Activated CD8-positive, alpha-beta T cell treated with anti-CD3 and anti-CD28 coated beads for 36 hours (primary cell): ENCODE measurements at places on chromosomes 13 and 19. TPM values are rescaled to one million over a fixed set of nuclear protein-coding genes. Genes with fewer than 3 reads are reported as not detected.

GRCh38 chr19:7860714-7861618, 13.2 kb downstream of the PRR36 start:
- no peak overlapping the region for H3K27ac ChIP-seq
- no peak for DNase-seq
- no peak overlapping the region for H3K4me3 ChIP-seq
- peaks cover 29% of the 10 kb centered on the region for H3K27me3 ChIP-seq
- H3K4me1 ChIP-seq: peaks cover 9% of the 10 kb centered on the region

SH3GL1 gene
- 59.2 TPM for total RNA-seq

ANGPTL8 gene
- total RNA-seq: not detected

GRCh38 chr13:93942016-93942415, 537.5 kb downstream of the DCT start:
- H3K4me3 ChIP-seq: no peak overlapping the region
- no peaks in the 10 kb centered on the region for H3K4me1 ChIP-seq
- H3K36me3 ChIP-seq: no peaks in the 10 kb centered on the region

PRR19 gene
- 0.49 TPM for total RNA-seq

DNA sequence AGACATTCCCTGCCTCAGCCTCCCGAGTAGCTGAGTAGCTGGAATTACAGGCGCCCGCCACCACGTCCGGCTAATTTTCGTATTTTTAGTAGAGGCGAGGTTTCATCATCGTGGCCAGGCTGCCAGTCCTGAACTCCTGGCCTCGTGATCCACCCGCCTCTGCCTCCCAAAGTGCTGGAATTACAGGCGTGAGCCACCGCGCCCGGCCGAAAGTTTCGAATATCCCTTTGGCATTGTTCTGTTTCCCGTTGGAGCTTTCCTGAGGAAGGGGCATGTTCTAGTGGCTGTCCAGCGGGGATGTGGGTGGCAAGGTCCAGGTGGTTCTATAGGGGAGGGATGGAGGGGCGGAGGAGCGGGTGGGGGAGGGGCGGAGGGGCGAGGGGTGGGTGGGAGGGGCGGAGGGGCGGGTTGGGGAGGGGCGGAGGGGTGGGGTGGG, 2.1 kb upstream of the BSG start:
- DNase-seq: no peak
- H3K27me3 ChIP-seq: no peaks in the 10 kb centered on the region
- H3K27ac ChIP-seq: peak overlapping the region; percentile 75
- peaks cover 27% of the 10 kb centered on the region for H3K4me1 ChIP-seq

NXNL1 gene
- total RNA-seq: not detected

SULT2B1 gene
- total RNA-seq: not detected

NKG7 gene
- 258 TPM for total RNA-seq

- H3K27me3 ChIP-seq: no peaks in the 10 kb centered on the region
- peaks cover 56% of the 10 kb centered on the region for H3K4me1 ChIP-seq
- no peak for DNase-seq
- H3K4me3 ChIP-seq: no peak overlapping the region
- H3K27ac ChIP-seq: no peak overlapping the region
These were observed 6.7 kb downstream of the DDX39A start for GRCh38 chr19:14412324-14412995.

DNA sequence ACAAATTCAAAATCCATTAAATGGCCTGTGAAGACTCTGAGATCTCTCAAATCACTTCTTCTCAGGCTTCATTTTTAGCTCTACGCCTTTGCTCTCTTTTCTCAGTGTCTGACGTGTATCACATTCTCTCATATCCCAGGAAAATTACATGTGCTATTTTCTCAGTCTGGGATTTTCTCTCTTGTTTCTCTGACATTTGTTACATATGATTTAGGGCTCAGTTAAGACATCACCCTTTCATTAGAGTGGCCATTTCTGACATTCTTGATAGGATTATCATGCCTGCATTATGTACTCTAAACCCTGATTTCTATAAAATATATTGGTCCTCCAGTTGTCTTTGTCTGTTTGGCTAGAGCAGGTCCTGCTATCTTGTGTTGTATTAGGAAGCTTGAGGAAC, 136.6 kb downstream of the GPC5 start:
- no peak for DNase-seq
- H3K36me3 ChIP-seq: no peaks in the 10 kb centered on the region
- H3K4me3 ChIP-seq: no peak overlapping the region
- H3K27me3 ChIP-seq: peaks cover 4% of the 10 kb centered on the region

DNA sequence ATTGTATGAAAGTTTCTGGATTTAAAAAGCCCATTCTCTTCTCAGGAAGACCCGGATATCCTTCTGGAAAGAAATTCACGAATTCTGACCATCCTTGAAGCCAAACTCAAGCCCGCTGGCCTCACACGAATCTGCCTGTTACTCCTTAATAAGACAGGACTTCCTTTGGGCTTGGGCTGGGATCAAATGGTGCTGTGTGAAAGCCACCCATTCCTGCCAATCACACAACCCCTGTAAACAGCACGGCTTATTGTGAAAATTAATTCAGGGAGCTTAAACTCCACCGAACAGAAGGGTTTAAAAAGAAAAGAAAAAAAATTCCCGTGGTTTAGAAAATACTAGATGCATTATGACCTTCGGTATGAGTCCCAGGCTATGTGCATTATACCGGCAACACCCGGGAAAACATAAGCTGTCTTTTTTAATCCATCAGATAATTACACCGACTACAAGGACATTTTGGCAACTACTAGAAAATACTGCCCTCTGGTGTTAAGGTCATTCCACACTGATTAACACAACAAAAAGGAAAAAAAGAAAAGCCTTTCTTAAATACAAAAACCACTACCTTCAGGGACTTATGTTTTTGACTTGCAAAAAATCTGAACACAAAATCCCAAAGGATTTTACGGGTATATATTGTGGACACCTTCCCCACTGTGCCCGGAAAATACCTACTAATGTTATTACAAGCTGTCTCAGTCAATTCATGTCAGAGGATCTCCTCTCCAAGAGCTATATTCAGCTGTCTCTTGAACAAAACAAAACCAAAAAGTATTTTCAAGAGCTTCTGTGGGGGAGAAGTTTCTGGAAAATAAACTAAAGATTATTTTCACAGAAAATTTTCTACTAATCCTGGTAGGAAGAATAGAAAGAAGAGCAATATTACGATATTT, 76.0 kb upstream of the LSM14A start:
- no peak overlapping the region for H3K27ac ChIP-seq
- no peak for DNase-seq
- no peaks in the 10 kb centered on the region for H3K4me1 ChIP-seq
- H3K4me3 ChIP-seq: no peak overlapping the region
- no peaks in the 10 kb centered on the region for H3K36me3 ChIP-seq

DNA sequence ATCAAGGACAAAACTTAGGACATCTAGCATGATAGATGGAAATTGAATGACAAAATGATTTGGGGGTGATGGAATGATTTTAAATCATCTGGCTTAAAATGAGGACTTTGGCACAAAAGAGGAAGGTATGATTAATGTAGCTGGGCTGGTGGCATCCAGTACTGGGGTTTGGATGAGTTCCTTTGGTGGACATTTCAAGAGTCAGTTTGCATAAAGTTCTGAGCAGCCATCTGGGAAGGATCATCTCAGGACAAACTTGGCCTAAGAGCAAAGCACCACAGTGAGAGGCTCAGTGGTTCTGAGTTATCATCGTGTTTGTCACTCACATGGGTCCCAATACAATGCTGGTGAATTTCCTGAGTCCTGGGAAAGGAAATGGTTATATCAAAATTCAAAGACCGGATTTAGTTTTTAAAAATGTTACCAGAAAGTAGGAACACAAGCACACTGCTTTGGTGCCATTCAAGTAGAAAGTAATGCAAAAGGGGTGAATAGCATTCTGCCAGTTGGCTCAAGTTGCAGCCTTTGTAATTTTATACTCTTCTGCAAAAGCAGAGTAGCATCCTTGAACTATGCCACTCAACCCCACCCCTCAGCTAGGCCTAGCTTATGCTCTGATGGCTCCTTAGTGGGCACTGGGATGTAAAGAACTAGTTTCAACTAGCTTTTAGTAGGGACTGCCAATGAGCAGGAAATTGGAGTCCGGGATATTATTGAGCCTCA, 219.0 kb downstream of the COG6 start:
- no peak overlapping the region for H3K4me3 ChIP-seq
- no peak for DNase-seq
- no peaks in the 10 kb centered on the region for H3K27me3 ChIP-seq

- no peak overlapping the region for H3K27ac ChIP-seq
- H3K4me3 ChIP-seq: no peak overlapping the region
- DNase-seq: no peak
- no peaks in the 10 kb centered on the region for H3K27me3 ChIP-seq
- no peaks in the 10 kb centered on the region for H3K4me1 ChIP-seq
These were observed 132.1 kb upstream of the MCF2L start for GRCh38 chr13:112836940-112837339.

- DNase-seq: no peak
- H3K4me3 ChIP-seq: no peak overlapping the region
- no peak overlapping the region for H3K27ac ChIP-seq
- H3K36me3 ChIP-seq: no peaks in the 10 kb centered on the region
These were observed 351.3 kb downstream of the DACH1 start for GRCh38 chr13:71515744-71516038.

TYROBP gene
- 1.5 TPM for total RNA-seq

GRCh38 chr13:71801781-71802180, 65.2 kb downstream of the DACH1 start:
- no peaks in the 10 kb centered on the region for H3K36me3 ChIP-seq
- no peaks in the 10 kb centered on the region for H3K27me3 ChIP-seq
- H3K27ac ChIP-seq: no peak overlapping the region
- H3K4me3 ChIP-seq: no peak overlapping the region
- no peak for DNase-seq

- H3K36me3 ChIP-seq: no peaks in the 10 kb centered on the region
- DNase-seq: no peak
- no peaks in the 10 kb centered on the region for H3K4me1 ChIP-seq
- no peak overlapping the region for H3K27ac ChIP-seq
These were observed 48.6 kb downstream of the CHST8 start for GRCh38 chr19:33670398-33670797.

- H3K4me3 ChIP-seq: peak overlapping the region; percentile 64
- peak overlapping the region; percentile 20 for H3K27ac ChIP-seq
- DNase-seq: peak; percentile 86
- peaks cover 44% of the 10 kb centered on the region for H3K4me1 ChIP-seq
These were observed 7.6 kb downstream of the CAPN12 start for GRCh38 chr19:38736413-38737280.

CYP2A7 gene
- not detected for total RNA-seq

PTH2 gene
- not detected for total RNA-seq

- DNase-seq: no peak
- peaks cover 43% of the 10 kb centered on the region for H3K4me1 ChIP-seq
- H3K4me3 ChIP-seq: peak overlapping the region; percentile 96
These were observed 665 bp downstream of the VASP start for GRCh38 chr19:45507872-45508416.

- no peaks in the 10 kb centered on the region for H3K27me3 ChIP-seq
- H3K36me3 ChIP-seq: no peaks in the 10 kb centered on the region
- H3K27ac ChIP-seq: no peak overlapping the region
- no peak overlapping the region for H3K4me3 ChIP-seq
- H3K4me1 ChIP-seq: no peaks in the 10 kb centered on the region
These were observed 892.9 kb downstream of the EFNB2 start for GRCh38 chr13:105642511-105642958.

ERCC5 gene
- total RNA-seq: 66.5 TPM

APC2 gene
- 0.07 TPM for total RNA-seq

TBC1D17 gene
- total RNA-seq: 26.8 TPM

GRCh38 chr19:48862827-48863226, 5.6 kb downstream of the PLEKHA4 start:
- no peaks in the 10 kb centered on the region for H3K27me3 ChIP-seq
- peaks cover 2% of the 10 kb centered on the region for H3K4me1 ChIP-seq
- no peak overlapping the region for H3K27ac ChIP-seq
- no peak overlapping the region for H3K4me3 ChIP-seq

- no peak overlapping the region for H3K27ac ChIP-seq
- H3K36me3 ChIP-seq: peaks cover 28% of the 10 kb centered on the region
- DNase-seq: no peak
These were observed 31.6 kb downstream of the DOT1L start for GRCh38 chr19:2195361-2195760.

DNA sequence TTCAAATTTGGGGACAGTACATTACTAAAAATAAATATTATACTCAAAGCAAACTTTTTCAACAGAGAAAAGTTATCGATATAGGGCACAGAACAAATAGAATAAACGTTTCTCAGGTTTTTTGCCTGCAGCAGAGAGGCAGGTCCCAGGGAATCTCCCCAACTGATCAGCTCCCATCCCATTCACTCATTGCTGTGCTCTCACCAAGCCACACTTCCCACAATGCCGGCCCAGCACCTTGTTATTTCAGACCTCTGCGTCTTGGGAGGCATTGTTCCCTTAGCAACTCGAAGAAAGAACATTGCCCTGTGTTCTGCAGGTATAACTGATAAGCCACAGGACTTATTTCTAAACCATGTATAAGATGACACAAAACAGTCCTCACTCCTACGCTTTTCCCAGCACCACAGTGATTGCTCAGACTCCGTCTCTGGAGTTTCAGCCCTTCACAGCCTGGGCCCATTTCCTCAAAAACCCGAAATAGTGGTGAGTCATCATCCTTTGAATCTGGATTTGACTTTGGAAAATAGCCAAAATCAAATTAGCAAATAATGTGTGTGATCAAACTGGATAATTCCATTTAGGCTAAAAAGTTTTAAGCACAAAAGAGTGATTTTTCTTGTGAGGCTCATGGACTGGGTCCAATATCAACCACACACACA, 100.4 kb downstream of the DCLK1 start:
- H3K27ac ChIP-seq: no peak overlapping the region
- no peaks in the 10 kb centered on the region for H3K36me3 ChIP-seq
- H3K27me3 ChIP-seq: no peaks in the 10 kb centered on the region
- no peak overlapping the region for H3K4me3 ChIP-seq
- DNase-seq: no peak
- H3K4me1 ChIP-seq: no peaks in the 10 kb centered on the region

PCDH8 gene
- not detected for total RNA-seq
